Small intestine (tissue), 16 donors: ENCODE measurements at places on chromosomes 11 and 22.
A peak's percentile ranks its signal among the peaks of the same experiment; 100 is the strongest.

- no peak for DNase-seq
Observed at GRCh38 chr11:96309016-96309642, 33.9 kb downstream of the MAML2 start.

DNA sequence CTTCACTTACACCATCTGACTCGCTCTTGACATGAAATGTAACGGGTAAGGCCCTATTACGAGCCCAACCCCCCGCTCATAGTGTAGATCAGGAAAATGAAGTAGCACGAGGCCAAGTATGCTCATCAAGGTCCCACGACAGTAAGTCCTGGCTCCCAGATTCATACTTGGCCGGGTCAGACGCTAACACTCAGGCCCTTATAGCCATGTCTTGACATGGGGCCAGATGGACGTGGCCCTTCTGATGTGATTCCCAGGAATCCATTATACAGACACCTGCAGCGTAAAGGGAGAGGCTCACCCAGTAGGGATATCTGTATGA, 175.1 kb downstream of the CEP164 start:
- DNase-seq: peak; percentile 22

DNA sequence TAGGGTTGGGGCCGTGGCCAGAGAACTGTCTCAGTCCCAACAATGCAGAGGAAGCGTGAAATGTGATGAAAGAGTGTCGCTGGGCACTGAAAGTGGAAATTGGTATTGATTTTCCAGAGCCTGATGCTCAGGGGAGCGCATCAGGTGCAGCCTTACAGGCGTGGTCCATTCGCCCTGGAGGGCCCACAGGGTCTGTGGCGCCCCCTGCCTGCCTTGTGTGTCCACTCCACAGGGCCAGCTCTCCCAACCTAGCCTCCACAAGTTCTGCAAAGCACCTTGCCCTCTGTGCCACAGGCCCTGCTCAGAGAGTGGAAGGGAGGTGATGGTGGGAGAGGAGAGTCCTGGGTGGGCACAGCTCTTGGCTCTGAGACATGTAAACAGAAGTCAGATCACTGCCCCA, 54.9 kb upstream of the LMO1 start:
- DNase-seq: no peak

DNA sequence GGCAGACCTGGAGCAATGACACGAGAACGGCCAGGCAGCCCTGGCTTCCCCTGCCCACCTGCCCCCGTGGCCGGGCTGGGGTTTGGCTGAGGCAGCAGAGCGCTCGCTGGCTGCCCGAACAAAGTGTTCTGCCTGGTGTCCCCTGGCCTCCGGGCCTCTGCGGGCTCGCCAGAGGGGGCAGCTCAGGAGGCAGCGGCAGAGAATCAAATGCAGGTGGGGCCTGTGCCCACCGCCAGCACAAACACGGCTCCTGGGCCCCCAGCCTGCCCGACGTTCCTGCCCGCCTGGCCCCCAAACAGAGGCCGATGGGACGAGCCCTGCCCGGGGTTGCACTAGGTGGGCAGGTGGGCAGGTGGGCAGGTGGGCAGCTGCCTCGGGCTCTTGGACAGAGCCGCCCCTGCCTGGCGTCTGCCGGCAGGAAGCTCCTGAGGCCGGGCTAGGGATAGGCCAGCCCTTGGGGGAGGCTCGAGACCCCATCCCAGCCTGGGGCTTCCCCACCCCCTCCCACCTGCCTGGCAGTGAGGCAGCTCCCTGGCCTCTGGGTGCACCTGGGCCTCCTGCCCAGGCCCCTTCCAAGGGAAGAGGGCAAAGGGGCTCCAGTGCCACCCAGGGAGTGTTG, 46.8 kb downstream of the CDKN1C start:
- DNase-seq: no peak

- peak; percentile 18 for DNase-seq
Observed at GRCh38 chr11:108571001-108571400, 22.6 kb downstream of the EXPH5 start.

- no peak for DNase-seq
Observed at GRCh38 chr11:115760461-115761320, 256.5 kb upstream of the CADM1 start.

GRCh38 chr11:46741600-46742484, 22.8 kb downstream of the F2 start:
- no peak for DNase-seq

DNA sequence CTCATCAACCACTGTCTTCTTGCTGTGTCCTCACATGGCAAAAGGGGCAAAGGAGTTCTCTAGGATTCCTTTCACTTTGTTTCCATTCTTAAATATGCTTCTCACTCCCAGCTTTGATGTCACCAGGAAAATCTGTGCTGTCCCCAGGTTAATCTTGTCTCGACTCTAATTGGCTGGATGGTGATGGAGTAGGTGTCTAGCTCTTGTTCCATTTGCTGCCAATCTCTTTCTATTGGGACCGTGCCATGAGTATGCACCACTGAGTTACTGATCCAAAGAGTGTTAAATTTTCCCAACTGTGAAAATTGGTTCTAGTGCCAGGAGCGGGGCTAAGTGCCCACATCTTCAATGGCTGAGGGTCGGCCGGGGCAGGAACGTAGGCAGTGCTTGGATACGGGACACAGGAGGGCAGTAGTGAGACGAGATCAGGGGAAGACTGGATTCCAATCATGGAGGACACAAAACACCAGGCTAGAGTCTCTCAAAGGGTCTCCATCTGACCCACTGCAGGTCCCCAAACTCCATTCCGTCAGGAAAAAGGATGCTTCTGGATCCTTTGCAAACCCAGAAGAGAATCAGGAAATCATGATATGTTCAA, 47.7 kb upstream of the CSNK2A3 start:
- DNase-seq: peak; percentile 23
